ENCODE measurements at places on chromosomes 5 and 9.

- DNase-seq = no peak
Measured at GRCh38 chr5:147084702-147085101, 150.1 kb upstream of the STK32A start.

DNA sequence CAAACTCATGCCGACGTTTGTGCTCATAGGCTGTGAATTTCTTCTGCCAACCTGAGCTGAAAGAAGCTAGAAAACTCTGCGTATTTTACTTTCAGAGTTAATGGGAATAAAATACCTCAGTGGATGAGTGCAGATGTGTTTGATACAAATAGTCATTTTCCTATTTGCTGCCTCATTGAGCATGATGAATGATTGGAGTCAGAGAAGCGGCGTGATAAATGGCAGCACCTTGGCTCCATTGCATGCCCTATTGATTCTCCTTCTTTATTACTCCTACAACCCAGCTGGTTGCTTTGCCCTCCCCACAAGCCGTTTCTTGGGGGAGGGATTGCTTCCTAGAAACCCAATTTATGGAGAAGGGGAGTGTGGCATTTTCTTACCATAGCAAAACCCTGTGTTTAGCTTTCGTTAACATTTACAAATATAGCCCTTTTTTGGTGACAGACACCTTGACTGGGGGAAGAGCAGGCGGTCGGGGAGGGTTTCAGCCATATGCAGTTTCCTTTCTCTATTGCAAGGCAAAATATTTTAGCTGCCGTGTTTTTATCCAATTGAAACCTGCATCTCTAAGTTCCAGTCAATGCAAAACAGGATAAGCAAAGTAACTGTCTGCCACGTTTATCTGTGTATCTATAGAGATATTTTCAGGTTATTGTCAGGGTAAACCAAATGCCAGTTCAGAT, 93.1 kb upstream of the TBCA start:
- no peak for DNase-seq

GRCh38 chr9:81370650-81371049, 318.7 kb downstream of the TLE1 start:
- no peak for DNase-seq

DNA sequence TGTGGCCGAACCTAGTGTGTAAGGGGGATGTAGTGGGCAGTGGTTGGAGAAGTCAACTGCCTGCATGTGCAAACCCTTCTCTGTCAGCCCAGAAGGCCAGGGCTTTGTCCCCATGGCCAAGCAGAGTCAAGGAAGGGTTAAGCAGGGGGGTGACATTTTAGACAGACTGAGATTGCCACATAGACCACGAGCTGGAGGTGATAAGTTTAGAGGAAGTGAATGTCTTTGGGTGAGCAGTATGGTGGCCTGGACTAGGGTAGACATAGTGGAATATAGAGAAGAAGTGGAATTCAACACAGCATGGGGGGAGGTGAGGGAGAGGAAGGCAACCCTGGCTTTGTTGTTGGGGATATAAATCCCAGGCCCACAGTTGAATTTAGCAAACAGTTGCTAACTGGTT, 38.7 kb upstream of the CDKN2AIPNL start:
- DNase-seq = no peak

GRCh38 chr9:133701981-133702797, 36.0 kb downstream of the SARDH start:
- DNase-seq = peak; percentile 83

DNA sequence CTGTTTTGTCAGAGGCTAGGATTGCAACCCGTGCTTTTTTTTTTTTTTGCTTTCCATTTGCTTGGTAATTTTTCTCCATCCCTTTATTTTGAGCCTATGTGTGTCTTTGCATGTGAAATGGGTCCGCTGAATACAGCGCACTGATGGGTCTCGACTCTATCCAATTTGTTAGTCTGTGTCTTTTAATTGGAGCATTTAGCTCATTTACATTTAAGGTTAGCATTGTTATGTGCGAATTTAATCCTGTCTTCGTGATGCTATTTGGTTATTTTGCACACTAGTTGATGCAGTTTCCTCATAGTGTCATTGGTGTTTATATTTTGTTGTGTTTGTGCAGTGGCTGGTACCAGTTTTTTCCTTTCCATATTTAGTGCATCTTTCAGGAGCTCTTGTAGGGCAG, 36.2 kb upstream of the TAF11L2 start:
- DNase-seq = no peak

- no peak for DNase-seq
Measured at GRCh38 chr5:98128271-98128670, 645.2 kb upstream of the RGMB start.

GRCh38 chr5:137015540-137016116, 483.5 kb downstream of the SPOCK1 start:
- no peak for DNase-seq

DNA sequence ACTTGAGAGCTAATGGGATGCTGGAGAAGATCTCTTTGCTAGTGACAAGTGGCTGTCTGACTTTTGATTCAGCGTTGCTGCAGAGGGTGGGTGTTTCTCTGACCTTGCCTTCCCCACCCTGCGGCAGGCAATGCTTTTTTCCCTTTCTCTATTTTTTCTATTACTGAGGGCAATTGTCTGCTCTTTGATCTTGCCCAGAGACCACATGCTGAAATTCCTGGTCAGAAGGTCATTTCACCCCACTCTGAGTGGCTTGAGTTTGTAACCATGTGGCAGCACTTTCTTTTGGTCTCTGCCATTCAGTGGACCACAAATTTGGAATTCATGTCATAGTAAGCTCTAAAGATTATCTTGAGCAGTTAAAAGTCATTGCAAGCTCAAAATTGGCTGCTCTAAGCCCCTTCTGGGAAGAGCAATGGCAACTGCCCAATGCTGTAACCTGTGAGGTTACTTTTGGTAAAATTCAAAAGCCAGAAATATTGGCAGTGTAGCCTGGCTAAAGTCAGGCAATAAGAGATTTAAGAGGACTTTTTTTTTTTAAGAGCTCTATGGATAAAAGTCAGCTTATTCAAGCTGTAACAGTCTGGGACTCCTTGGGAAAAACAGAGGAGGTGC, 30.4 kb upstream of the MTMR12 start:
- no peak for DNase-seq

GRCh38 chr9:116733010-116733641, 46.0 kb downstream of the TRIM32 start:
- DNase-seq = no peak

- no peak for DNase-seq
Measured at GRCh38 chr9:79774356-79774755, 202.6 kb downstream of the TLE4 start.

Data from right forelimb (tissue), 1 donor.